ENCODE measurements at places on chromosomes 7 and 10. TPM values are rescaled to one million over a fixed set of nuclear protein-coding genes. Genes with fewer than 3 reads are reported as not detected.

GRCh38 chr10:6356280-6356793 is 153.6 kb downstream of the PFKFB3 start:
- DNase-seq: no peak

Gene HTR7
- polyA plus RNA-seq: 0.53 TPM

Gene CUZD1
- polyA plus RNA-seq: 0.22 TPM

- DNase-seq: no peak
Measured at GRCh38 chr10:60910543-60910942, 33.4 kb downstream of the RHOBTB1 start.

Gene BRI3
- 315 TPM for polyA plus RNA-seq

DNA sequence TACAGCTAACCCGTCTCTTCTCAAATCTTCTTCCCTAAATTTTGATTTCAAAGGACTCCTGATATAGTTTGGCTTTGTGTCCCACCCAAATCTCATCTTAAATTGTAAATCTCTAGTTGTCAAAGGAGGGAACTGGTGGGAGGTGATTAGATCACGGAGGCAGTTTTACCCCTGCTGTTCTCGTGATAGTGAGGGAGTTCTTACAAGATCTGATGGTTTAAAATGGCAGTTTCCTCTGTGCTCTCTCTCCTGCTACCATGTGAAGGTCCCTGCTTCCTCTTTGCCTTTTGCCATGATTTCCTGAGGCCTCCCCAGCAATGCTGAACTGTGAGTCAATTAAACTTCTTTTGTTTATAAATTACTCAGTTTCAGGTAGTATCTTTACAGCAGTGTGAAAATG is 269.3 kb downstream of the POLR1F start:
- no peak for DNase-seq

Gene MACC1
- 0.03 TPM for polyA plus RNA-seq

Gene NCF1
- polyA plus RNA-seq: not detected

Gene SPDYE2
- polyA plus RNA-seq: 0.59 TPM

- no peak for DNase-seq
Measured at GRCh38 chr10:2201534-2202099, 464.3 kb upstream of the ADARB2 start.

GRCh38 chr10:31677195-31678138 is 251.2 kb downstream of the ARHGAP12 start:
- DNase-seq: no peak

DNA sequence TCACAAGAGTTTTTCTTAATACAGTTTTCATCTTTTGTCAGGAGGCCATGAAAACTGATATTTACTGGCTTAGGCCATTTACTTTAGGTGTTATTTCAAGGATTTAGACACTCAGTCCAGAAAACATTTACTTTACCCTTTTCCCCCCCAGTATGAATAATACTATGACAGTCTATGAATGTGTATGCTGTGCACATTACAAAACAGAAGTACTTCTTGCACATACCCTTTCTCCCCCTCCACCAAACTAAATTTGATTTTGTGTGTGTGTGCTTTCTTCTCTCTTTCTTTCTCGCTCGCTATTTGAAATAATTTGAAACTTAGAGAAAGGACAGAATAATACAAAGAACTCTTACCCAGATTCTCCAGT is 41.3 kb downstream of the RBM33 start:
- no peak for DNase-seq
